Omental fat pad (tissue), 4 donors: ENCODE measurements at places on chromosomes 1 and 21.
A peak's percentile ranks its signal among the peaks of the same experiment; 100 is the strongest.

DNA sequence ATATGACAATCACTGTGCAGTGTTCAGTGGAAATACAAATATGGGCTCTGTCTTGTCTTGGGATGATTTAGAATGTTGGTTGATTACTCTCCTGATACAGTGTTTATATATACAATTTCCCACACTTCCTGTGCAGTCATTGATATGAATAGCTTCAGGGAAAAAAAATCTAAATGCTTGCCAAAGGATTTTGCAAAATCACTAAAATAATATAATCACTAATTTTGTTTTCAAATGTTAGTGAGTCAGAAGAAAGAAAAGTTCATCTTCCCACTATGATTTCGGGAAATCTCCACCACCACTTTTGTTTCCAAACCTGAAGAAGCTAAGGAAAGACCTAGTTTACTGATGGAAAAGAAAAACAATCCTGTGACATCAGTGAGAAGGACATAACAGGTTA, 32.1 kb upstream of the CHRM3 start:
- DNase-seq: no peak

GRCh38 chr1:205849619-205850355, at the start of gene PM20D1:
Gene PM20D1 (minus strand): TSS chr1:205850132. CDS start chr1:205850072, 60 bp downstream.
- peak; percentile 63 for DNase-seq

DNA sequence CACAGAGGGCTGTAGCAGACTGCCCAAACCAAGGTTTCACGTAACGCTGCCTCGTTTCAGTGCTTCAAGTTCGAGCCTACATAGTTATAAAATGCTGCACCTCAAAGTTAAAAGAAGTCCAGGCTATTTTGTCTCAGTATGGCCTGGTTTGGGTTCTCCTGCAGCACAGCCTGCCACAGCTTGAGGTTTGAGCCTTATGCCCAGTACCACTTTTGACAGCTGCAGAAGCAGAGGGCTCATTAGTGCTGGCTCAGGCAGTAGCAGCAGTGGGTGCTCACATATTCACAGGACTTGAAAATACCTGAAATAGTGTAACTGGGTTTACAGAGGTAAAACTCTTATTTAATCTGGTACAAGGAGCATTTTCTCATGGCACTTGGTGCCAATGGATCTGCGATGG, 15.3 kb downstream of the SPATA46 start:
- DNase-seq: no peak

- DNase-seq: no peak
Measured at GRCh38 chr1:41504114-41505035, 19.9 kb upstream of the EDN2 start.

- DNase-seq: no peak
Measured at GRCh38 chr1:3544040-3544977, 67.0 kb downstream of the MEGF6 start.

DNA sequence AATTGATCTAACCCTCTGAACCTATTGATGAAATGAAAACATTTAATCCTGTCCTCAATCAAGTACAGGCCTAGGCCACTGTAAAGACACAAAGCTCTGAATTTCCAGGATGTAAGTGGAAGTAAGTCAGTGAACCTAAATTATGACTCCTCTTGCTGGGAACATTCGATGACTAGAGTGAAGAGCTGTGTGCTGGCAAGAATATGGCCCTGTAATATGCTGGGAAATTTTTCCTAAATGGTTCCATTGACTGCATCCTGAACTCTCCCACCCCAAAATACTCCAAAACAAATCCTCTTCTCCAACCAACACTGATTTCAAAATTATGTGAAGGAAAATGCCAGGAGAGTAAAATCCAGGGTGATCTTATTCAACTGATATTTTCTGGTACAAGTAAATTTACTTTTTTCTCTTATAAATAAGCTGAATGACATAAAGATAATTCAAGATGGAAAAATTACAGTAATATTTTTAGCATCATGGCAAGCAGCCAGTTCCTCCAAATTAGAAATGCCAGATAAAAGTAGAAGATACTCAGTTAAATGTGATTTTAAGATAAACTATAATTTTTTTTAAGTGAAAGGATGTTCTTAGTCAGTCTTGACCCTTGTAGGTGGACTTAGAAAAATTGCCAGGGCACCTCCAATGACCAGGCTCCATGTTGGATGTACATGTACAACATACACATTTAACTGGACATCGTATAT, 269.4 kb downstream of the PTGER3 start:
- DNase-seq: no peak

DNA sequence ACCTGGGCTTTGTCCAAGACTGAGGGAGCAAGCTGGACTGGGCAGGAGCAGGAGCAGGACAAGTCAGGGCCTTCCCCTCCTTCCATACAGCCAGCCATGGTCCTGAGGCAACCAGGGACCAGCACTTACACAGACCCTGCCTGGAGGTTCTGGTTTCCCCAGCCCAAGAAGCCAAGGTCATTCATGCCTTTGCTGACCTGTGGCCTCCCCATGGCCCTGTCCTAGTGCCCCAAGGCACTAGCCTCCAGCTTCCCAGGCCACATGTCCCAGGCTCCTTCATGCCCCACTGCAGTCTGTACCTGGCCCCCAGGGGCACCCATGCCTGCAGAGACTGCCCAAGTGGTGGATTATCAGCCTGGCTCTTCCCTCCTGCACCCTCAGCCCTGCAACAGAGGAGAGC, 243.9 kb downstream of the TOMM20 start:
- DNase-seq: no peak

DNA sequence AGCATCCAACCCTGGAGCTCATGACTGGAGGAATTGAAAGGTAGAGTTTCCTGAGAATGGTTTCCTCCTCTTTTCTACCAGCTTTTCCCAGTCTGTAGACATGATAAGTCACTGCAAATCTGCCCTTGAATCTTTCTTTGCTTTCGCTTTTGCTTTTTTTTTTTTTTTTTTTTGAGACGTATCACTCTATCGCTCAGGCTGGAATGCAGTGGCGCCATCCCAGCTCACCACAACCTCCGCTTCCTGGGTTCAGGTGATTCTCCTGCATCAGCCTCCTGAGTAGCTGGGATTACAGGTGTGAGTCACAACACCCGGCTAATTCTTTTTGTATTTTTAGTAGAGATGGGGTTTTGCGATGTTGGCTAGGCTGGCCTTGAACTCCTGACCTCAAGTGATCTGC, 1.7 kb upstream of the LCA5L start:
- DNase-seq: no peak

DNA sequence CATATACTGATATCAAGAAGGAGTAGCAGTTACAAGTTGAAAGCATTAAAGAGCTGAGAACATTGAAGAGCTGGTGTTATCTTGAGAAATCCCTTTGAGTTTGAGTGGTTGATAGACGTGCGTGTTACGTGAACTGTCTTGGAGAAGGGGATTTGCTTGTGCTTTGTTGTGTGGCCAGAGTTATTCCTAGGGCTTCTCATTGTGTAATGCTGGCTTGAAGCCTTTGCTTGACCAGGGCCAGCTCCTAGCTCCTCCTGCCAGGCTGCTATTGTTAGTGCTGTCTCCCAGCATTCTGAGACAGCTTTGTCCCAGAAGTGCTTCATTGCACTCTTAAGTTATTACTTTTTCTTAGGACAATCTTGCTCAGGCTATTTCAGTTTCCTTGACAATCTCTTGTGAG, 116.2 kb upstream of the KCNK2 start:
- DNase-seq: no peak

DNA sequence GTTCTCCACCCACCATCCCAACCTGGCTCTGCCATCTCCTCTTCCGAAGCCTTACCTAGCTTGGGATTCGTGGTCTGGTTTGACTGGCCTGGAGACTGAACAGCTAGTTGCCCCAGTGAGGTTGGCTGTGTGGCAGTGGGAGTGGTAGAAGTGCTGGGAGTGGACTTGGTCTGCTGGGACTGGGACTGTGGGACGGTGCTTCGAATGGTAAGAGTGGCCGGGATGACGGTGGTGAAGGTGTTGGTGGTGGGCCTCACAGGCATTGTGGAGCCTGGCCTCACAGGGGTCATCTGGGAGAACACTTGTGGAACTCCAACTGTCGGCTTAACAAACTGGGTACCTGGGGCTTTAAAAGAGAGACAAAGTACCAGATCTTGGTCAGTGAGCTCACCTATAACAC, 28.7 kb downstream of the PSMB4 start:
- no peak for DNase-seq

DNA sequence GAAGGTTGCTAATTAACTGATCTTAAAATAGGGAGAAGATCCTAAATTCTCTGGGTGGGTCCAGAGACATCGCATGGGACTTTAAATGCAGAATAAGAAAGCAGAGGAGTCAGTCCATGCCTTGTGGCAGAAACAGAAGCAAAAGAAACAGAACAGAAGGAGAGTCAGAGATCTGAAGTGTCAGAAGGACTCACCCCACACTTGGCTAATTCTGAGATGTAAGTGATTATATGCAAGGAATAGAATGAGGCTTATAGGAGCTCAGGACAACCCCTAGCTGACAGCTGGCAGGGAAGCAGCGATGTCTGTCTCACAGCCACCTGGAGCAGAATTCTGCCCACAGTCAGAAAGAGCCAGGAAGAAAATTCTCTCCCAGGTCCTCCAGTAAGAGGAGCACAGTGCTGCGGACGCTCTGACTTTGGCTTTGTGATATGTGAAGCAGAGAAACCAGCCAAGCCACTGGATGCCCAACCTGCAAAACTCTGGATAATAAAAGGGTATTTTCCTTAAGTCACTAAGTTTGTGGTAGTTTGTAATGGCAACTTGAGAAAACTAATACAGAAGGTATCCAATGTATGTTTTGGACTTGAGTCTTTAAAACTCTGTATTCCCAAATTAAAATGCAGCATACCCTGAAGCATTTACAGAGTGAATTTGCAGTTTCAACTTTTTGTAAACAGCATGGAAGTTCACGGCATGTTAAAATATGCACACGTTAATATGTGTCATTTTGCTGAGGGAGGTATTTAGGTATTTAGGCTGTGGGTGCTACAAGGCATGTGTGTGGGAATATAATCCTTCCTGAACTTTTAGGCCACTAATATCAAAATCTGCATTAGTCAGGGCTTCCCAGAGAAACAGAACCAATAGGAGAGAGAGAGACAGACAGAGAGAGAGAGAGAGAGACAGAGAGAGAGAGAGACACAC, 388.5 kb downstream of the PCP4 start:
- no peak for DNase-seq

DNA sequence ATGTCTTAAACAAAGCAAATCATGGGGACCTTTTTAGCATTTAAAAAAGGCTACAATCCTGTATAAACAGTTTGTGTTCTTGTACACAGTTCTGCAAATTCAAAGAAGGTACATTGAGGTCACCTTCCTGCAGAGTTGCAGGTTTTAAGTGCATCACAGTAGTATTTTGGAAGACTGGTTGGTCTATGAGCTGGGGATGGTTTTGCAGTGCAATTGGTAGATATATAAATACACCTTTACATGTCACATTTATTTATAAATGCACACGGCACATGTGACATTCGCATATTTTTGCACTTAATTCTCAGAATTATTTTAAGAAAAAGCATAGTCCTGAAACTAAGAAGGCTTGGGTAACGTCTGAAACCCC, 599 bp upstream of the ITPKB start:
- DNase-seq: no peak

GRCh38 chr1:119721896-119722295, 10.2 kb downstream of the PHGDH start:
- no peak for DNase-seq

GRCh38 chr1:161171191-161171590, 5.0 kb downstream of the PPOX start:
- DNase-seq: no peak

DNA sequence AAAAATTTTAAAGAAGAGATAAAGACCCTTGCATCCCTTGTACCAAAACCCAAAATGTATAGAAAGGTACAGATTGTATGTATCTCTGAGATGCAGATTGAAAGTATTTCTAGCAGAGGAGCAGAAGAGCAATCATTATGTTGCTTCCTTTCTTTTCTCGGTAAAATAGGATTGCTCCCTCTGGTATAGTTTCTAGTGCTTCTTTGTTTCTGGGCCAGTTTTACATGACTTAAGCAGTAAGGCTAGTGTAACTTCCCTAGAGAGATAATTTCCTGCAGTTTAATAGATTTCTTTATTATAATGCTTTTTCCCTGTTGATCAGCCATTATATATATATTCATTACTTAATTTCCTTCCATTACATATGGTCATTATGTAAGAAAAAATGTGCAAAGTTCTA, 496.2 kb upstream of the RGS18 start:
- DNase-seq: no peak

- DNase-seq: no peak
Measured at GRCh38 chr1:12472798-12473551, 145.0 kb downstream of the DHRS3 start.

DNA sequence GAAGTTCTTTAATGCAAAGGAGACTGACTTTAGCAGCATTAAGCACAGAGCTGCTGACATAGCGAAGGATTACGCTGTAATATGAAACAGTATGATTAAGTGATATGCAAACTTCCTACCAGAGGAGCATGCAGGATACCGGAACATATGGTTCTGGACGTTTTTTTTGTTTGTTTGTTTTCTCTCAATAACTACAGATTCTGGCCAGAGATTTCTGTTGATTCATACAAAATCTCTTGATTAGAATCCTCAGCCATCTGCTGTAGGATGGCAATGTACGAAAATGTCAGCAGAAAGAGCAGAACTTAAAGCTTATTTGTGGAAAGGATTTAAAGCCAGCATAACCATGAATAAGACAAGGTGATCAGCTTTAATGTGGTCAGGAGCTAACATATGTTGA, 970.7 kb downstream of the KCNT2 start:
- no peak for DNase-seq

- no peak for DNase-seq
Measured at GRCh38 chr1:110668549-110668948, 6.2 kb downstream of the KCNA3 start.

GRCh38 chr1:35448344-35448801, 108.8 kb downstream of the KIAA0319L start:
- DNase-seq: no peak

GRCh38 chr1:23376890-23377811, 7.5 kb upstream of the ZNF436 start:
- no peak for DNase-seq

DNA sequence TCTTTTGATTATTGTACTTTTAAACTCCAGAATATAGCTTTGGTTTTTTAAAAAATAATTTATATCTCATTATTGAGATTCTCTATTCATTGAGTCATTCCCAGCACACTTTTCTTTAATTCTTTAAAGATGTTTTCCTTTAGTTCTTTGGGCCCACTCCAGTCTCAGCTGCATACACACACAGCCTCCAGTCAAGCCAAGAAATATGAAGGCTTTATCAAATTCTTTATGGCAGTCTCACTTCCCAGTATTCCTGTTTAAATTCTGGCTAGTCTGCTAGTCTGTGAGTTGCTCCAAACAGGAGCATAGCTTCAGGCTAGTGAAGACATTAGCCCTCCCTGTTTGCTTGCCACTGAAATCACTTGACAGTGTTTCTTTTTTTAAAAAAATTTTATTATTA, 61.2 kb downstream of the CRP start:
- no peak for DNase-seq

GRCh38 chr1:100335436-100335835, 16.9 kb upstream of the CDC14A start:
- no peak for DNase-seq
